Coronary artery (tissue), 2 donors: ENCODE measurements at places on chromosomes 16 and 17.

DNA sequence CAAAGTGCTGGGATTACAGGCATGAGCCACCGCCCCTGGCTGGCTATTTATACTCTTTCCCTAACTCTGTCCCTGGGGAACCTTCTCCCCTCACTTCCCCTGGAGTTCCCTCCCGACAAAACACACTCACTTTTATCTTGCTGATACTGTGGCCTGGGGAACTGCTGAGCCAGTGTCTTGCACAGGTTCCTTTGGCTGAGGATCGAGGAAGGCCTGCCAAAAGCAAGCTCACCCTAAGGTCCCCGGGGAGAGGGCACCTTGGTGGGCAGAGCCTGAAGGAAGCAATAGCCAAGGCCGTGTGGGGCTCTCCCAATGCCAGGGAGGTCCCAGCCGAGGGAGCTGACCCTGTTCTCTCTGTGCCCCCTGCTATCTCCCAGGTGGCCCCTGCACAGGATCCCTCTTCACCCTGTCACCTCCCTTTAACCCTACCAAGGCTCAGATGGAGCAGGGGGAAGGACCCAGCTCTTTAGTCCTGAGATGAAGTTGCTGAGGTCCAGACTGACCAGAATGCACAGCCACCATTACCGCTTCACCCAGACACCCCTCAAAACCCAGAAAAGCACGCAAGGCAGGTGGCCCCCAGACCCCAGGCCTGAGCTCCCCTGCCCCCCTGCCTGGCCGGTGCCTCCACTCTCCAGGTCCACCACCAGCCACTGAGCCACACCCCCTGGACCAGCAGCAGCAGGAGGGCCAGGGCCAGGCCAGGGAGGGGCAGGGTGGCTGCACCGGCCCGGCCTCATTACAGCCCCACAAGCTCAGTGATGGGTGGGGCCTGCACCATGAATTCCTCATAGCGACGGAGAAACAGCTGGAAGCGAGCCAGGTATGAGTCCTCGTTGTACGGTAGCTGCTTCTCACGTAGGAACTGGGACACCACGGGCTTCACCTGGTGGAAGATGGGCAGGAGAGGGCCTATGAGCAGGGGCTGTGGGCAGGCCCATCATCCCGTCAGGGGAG is 5.1 kb upstream of the FDXR start:
- DNase-seq = no peak

DNA sequence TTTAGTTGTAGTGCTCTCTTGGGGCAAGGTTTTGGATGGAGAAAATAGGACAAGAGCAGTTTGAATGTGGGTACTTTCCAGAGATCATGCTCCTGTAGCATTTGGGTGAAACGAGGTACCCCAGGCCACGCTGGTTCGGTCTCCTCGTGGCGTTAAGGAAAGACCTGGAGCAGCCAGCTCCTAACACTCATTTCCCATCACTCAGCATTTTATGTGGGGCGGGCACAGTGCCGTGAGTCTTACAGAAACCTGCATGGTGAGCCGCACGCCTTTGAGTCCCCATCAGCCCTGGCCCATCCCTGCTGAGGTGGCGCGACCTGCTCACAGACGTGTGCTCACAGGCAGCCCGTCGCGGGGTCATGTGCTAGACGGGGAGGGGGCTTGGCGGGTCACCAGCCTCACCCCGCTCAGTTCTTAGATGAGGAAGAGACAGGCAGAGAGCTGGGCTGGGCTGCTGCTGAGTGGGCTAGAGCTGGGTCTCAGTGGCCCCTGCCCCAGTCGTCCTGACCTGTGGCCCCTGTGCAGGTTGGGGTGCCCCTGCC is 37.3 kb downstream of the TBCD start:
- DNase-seq = no peak

DNA sequence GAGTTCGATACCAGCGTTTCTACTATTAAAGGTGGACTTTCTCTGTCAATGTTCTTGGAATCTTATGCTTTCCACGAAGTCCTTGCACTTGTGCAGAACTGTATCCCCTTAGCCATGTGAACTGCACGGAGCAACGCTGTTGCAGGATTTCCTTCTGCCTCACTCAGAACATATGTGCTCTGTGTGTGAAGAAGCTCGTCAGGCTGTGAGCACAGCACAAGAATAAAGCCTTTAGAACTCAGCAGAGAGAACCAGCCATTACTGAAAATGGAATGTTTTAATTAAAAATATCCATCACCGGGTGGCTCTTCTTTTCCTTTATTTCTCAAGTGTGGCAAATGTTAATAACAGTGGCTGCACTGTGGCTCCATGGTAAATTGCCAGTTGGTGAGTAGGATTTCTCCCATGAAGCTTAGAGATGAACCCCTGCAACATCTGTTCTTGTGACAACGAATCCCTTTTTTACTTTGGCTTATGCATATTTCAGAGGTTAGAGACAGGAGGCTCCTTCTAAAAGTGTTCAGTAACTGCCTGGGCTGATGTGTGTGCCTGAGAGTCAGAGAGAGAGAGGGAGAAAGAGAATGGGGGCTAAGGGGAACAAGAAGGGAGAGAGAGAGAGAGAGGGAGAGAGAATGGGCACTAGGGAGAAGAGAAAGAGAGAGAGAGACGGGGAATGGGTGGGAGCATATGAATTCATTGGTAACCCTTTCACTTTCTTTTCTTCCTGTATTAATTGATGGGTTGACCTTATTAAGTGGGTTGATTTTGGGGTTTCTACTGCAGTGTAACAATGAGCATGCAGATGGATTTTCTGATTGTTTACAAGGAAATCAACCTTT is 50.0 kb downstream of the RPTOR start:
- DNase-seq = no peak

GRCh38 chr17:11555530-11555929 is 42.7 kb upstream of the DNAH9 start:
- no peak for DNase-seq

GRCh38 chr16:25699069-25699468 is 7.3 kb downstream of the HS3ST4 start:
- DNase-seq = no peak
